ENCODE measurements at places on chromosomes 1 and 21.

GRCh38 chr21:46264690-46265144 is 20.7 kb downstream of the MCM3AP start:
- DNase-seq: no peak
- H3K4me1 ChIP-seq: peaks cover 4% of the 10 kb centered on the region
- no peaks in the 10 kb centered on the region for H3K27me3 ChIP-seq
- peak overlapping the region; percentile 64 for H3K27ac ChIP-seq
- H3K4me3 ChIP-seq: no peak overlapping the region

DNA sequence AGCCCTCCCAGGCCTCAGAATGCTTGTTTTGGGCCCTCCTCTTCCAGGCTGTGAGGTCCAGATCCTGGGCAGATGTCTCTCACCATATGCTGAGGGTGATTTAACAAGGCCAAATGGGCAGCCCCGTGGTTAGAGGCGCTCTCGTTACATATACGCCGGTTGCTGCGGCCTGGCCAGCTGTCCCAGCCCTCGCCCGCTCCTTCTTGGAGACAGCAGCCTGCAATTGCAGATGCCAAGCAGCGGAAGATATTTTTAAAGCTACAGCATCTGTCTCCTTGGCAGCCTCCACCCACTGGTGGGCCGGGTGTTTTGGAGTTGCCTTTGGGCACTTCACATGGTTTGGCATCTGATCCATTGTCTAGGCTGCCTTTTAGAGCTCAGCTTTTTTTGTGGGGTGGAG is 178.8 kb upstream of the NFIA start:
- H3K4me1 ChIP-seq: no peaks in the 10 kb centered on the region
- H3K4me3 ChIP-seq: no peak overlapping the region
- H3K36me3 ChIP-seq: no peaks in the 10 kb centered on the region

GRCh38 chr1:27643600-27644368 is 8.8 kb upstream of the FGR start:
- H3K36me3 ChIP-seq: no peaks in the 10 kb centered on the region
- H3K27me3 ChIP-seq: no peaks in the 10 kb centered on the region
- no peak overlapping the region for H3K27ac ChIP-seq
- H3K4me3 ChIP-seq: no peak overlapping the region

DNA sequence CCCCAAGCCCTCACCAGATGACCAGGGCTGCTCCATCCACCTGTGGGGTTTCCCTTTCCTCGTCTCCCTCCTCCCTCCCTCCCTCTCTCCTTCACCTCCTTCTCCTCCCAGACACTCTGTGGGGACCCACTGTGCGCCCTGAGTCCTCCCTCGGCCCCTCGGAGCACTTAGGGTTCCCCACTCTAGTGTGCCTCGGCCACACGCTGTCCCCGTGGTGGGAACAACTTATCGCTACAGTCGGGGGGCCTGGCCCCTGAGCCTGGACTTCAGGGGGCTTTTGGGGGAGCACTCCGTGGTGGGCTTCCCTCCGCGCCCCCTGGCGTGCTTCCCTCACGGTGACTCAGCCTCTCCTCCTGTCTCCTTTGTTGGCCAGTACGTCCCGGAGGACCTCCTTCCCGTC is 27.5 kb downstream of the CSTB start:
- no peaks in the 10 kb centered on the region for H3K4me1 ChIP-seq
- no peak for DNase-seq
- H3K4me3 ChIP-seq: no peak overlapping the region
- no peak overlapping the region for H3K27ac ChIP-seq
- H3K36me3 ChIP-seq: peaks cover 15% of the 10 kb centered on the region

- H3K27me3 ChIP-seq: peaks cover 64% of the 10 kb centered on the region
- no peak overlapping the region for H3K27ac ChIP-seq
- no peaks in the 10 kb centered on the region for H3K4me1 ChIP-seq
- DNase-seq: no peak
Observed at GRCh38 chr1:203158960-203159665, 16.5 kb downstream of the MYBPH start.

- no peaks in the 10 kb centered on the region for H3K4me1 ChIP-seq
- H3K4me3 ChIP-seq: no peak overlapping the region
- no peak for DNase-seq
- no peaks in the 10 kb centered on the region for H3K27me3 ChIP-seq
- H3K27ac ChIP-seq: no peak overlapping the region
Observed at GRCh38 chr1:67489643-67490042, 59.4 kb upstream of the SERBP1 start.

DNA sequence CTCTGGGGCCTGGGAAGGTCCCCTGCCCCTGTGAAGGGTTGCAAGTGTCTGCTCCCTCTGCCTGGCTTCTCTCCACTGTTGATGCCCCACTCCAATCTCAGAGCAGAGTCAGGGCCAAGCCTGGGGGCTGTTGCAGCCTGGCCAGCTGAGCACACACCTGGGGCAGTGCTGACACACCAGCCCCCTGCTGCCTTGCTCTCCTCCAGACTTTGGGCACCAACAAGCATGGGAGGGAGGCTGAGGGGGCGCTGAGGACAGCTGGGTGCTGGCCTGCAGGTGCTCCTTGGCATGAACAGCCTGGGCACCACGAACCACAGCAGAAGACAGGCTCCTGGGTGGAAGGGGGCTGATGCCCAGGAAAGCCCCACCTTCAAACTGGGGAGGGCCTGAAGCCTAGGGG is 9.6 kb upstream of the MTR start:
- H3K4me3 ChIP-seq: no peak overlapping the region
- DNase-seq: no peak
- H3K27me3 ChIP-seq: peaks cover 8% of the 10 kb centered on the region

DNA sequence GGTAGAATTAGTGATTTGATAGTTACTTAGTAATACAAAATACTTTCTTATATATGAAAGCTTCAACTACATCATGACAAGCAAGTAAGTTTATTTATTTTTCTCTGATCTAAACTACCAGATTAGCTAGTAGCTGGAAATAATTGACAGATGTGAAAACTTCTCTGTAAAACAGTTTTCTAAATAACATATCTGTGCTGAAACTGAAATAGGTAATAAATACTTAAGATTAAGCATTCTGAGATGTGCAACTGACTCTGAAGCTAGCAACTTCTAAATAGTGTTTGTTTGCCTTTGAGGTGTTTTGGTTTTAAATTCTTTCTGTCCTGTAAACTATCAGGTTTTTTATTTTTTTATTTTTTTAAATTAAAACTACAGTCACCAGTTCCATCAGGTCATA is 18.5 kb upstream of the LHX8 start:
- H3K4me3 ChIP-seq: no peak overlapping the region
- DNase-seq: no peak
- H3K27ac ChIP-seq: no peak overlapping the region
- H3K36me3 ChIP-seq: no peaks in the 10 kb centered on the region

DNA sequence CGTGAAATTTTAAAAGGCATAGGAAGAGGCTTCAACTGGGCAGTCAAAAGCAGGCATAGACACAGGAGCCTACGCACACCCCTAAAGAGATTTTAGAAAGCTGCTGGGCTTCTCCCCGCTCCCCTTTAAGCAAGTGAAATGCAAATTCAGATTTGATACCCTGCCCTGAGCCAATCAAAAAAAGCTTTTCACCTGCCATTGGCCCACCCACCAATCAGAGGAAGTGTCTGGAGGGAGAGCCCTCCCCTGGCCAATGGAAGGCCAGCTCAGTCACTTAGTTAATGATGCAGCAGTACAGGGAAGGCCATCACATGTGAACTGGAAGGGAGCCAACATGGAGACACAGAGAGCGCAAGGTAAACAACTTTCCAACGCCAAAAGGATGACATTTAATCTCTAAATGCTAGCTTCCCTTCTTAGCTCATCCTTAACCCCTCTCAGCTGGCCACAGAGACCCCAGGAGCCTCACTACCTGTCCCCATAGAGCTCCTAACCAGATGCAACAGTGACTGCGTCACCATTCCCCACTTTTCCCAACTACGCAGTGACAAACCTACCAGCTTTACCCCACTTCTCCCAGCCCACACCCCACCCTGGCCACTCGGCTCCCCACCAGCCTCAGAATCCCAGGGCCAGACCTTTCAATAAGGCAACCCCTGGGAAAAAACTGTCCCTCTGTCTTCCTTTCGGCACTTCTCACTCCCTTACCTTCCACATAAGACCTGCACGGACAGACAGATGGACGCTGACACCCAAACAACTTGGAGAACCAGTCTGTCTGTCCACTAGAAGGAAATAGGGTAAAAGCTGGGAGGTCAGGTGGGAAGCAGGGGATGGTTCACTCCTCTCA is 71.0 kb downstream of the CD46 start:
- H3K27me3 ChIP-seq: peaks cover 10% of the 10 kb centered on the region
- DNase-seq: peak; percentile 33
- H3K36me3 ChIP-seq: peaks cover 34% of the 10 kb centered on the region
- H3K4me3 ChIP-seq: peak overlapping the region; percentile 84

GRCh38 chr1:193514397-193514796 is 328.0 kb upstream of the B3GALT2 start:
- no peak for DNase-seq
- H3K27me3 ChIP-seq: no peaks in the 10 kb centered on the region
- H3K36me3 ChIP-seq: no peaks in the 10 kb centered on the region
- H3K27ac ChIP-seq: no peak overlapping the region

DNA sequence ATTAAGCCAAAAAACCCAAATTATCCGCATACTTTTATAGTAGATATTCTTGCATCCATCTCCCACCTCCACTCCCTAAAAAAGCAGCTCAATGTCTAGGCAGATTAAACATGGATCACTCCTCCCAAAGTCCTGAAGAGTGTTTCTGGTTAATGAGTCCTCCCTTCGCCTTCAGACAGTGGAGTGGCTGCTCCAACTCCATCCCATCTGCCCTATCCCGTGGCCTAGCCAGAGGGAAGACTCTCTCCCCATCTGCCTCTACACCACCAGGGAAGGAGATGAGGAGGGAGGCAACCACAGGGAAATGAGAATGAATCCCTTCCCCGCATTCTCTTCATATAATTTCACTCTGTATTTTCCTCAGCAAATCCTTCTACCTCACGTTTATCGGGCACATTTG is 103.8 kb downstream of the SLC45A1 start:
- H3K4me1 ChIP-seq: peaks cover 45% of the 10 kb centered on the region
- DNase-seq: no peak
- peaks cover 19% of the 10 kb centered on the region for H3K36me3 ChIP-seq
- no peaks in the 10 kb centered on the region for H3K27me3 ChIP-seq
- H3K4me3 ChIP-seq: no peak overlapping the region
